ENCODE measurements at places on chromosomes 1 and 21.

DNA sequence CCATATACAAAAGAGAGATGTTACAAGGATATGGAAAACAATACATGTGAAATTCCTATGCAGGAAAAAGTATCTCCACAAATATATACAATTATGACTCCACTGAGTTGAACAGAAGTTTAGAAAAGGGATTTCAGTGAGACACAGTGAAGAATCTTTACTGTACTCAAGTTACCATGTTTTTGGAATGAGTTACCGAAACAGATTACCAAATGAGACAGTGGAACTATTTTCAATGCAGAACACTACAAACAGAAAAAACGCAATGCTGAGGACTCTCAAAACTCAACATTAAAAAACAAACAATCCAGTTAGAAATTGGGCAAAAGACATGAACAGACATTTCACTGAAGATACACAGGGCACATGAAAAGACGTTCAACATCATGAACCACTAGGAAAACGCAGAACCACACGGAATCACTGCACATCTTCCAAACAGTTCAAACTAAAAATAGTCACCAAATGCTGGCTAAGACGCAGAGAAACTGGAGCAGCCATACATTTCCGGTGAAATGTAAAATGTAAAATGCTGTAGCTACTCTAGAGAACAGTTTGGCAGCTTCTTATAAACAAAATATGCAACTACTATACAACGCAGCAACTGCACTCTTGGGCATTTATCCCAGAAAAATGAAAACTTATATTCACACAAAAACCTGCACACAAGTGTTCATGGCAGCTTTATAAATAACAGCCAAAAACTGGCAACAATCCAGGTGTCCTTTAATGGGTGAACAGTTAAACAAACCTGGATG is 118.7 kb downstream of the UBR4 start:
- DNase-seq = no peak

DNA sequence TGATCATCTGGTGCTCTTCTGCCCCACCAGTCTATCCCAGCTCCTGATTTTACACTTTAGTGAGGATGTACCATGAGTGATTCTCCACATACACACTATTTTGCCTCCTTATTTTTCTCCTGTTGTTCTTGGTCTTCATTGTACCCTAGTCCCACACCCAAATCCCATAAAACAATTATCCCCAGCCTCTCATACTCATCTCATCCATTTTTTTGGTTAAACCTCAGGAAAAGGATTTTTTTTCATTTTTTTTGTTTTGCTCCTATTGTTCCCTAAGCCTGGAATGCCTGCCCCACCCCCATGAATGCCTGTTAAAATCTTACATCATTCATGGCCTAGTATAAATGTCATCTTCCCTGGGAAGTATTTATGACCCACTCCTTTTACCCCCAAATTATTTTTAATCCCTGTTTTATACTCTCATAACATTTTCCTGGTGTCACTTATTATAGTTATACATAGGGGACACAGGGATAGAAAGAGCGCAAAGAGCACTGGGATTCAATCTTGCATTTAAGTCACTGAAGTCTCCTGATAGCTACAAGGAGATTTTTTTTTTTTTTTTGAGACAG is 4.9 kb upstream of the LINGO4 start:
- DNase-seq = no peak

DNA sequence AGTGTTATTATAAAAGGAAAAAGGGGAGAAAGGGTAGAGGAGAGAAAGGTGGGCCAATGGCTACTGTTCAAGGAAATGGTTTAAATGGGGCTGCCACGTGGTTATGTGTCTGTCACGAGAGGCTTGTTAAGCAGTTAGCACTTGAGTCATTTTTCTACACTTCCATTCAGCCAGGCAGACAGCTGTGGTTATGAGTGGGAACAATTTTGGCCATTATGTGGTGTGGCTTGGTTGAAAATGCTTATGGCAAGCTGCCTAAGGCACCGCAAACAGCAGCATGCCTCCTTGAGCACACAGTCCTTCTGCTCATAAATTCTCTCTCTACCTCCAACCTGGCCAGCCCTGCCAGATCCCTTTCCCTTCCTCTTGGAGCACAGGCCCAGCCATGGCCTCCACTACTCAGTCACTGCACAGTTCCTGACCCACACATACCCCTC is 3.2 kb upstream of the SRM start:
- peak; percentile 9 for DNase-seq

- DNase-seq = no peak
Measured at GRCh38 chr1:227559499-227559898, 3.9 kb upstream of the ZNF678 start.

DNA sequence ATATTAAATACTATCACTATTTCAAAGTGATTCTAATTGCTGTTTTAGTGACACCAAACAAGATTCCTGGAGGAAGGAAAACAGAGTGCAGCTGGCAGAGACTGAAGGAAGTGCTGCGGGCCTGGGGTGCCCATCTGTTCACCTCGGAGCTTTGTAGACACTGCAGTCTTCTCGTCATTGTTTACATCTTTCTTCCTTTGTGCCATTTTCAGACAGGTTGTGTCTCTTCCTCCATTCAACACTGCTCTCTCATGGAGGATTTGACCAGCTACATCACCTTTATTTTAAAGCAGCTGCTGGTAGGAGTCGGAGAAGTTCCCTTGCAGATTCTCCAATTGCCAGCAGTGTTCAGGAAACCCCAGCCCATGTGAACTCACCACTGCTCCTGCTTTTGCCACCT is 37.3 kb downstream of the ABCA4 start:
- no peak for DNase-seq

DNA sequence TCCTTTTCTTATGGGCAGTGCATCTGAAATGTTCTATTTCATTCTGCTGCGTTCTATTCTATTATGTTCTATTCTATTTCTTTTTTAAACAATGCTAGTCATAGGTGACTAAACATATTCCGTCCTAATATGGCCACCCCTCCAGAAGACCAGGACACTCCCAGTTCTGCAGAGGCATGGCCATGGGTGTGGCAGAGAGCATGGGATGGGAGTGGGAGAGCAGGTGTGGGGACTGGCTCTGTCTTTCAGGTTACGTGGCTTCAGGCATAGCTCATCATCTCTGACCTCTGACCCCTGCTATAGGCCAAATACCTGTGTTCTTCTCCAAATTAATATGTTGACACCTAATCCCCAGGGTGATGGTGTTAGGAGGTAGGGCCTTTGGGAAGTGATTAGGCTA is 33.4 kb upstream of the TLR5 start:
- DNase-seq = no peak

DNA sequence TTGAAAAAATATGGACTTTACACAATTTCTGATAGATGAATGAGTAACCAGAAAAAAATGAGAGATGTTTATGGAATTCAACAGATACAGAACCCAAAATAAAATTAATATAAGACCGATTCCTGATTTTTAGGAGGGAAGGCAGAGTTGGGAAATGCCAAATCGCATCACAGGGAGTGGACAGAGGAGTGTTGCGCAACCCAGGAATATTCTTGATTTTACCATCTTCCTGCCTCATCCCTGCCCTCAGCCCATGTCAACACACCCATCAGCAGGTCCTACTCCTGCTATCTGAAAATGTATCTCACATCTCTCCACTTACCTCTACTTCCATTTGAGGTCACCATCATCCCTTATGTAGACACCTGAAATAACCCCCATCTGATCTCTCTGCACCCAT is 221.0 kb downstream of the DSCAM start:
- DNase-seq = no peak

DNA sequence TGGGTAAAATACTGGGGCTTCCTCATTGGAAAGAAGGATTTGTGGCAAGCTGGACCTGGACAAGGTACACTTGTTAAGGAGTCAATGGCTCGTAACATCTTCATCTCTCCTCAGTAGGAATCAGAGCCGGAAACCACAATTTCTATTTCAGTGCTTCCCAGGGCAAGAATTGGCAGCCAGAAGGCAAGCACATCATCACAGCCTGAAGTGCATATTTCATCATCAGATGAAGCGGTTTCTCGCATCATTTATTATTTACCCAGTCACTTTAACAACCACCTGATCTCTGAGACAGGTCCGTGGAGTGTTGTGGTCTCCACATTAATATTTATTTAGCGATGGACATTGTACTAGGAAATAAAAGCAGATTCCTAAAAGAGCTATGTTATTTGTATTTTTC is 55.0 kb downstream of the KCNJ15 start:
- DNase-seq = no peak

DNA sequence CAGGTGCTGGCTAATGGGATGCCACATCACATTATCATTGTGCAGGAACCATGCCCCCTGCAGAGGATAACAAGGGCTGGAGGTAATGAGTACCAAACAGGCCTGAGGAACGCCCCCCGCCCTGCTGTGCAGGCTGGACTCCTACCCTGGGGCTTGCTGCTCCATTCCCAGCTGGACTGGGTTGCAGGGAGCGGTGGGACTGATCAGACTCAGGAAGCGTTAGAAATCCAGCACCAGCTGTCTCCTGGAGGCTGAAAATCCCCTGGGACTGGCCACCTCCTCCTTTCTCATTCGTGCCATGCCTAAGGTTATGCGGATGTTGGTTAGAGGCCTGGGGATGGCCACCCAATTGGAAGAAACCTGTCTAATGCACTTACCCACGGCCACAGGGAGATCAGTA is 36.9 kb upstream of the POU3F1 start:
- DNase-seq = no peak

GRCh38 chr1:13781907-13782633 is 82.1 kb downstream of the PRDM2 start:
- DNase-seq = no peak

DNA sequence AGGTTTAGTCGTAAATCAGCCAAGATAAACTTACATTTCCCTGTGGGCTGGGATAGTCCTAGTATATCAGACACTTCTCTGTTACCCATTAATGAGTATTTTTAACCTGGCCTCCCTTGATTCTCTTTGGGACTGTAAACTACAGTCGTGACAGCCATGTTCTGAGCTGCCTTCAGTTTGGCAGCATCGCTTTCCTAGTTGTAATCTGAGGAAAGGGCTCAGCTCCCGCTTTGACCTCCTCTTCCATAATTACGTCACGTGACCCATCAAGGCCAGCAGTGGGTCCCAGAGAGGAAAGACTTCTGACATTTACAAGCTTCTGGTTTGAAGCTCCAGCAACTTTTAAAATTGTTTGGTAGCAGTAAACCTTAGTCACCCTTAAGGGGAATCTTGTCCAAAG is 34.6 kb upstream of the MTR start:
- no peak for DNase-seq
